ENCODE measurements at places on chromosomes 11 and 22.

DNA sequence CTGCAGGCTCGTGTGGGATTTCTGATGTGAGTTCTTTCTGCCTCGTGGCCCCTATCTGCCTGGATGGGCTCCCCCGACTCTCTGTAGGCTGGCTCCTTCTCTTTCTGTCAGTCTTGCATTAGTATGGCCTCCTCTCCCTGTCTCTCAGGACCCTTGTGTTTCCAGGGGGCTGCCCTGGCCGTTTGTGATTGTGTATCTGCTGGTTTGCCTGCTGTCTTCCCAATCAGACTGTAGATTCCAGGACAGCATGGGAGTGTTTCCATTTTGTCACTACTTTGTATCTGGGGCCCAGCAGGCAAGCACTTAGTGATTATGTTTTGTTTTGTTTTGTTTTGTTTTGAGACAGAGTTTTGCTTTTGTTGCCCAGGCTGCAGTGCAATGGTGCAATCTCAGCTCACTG, 25.6 kb downstream of the SNAP29 start:
- no peak for DNase-seq

- no peak for DNase-seq
These were observed 1.9 kb upstream of the OR51B4 start for GRCh38 chr11:5303626-5304025.

GRCh38 chr11:16749666-16750065, 11.2 kb downstream of the C11orf58 start:
- no peak for DNase-seq

DNA sequence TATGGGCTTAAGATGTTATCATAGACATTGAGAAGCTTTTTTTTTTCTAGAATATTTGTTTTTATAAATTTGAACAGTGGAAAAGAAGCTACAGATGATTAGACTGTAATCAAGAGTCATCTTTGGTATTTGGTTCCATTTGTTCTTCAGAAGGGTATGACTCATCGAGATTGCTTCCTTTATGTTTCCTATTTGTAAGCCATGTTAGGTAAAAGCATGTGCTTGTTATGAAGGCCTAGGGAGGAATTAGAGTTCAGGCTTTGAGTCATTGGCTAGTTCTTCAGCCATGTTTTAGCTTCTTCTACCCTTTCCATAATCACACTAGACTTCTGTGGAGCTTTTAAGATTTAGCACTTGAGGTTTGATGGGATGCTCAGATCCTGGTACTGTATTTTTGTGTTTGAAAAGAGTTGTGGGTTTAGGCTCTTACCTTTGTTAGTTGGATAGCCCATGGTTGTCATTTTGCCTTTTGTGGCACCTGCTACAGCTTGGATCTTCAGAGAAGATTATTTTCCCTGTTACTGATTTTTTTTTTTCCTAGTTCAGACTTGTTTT, 44.3 kb downstream of the POLD3 start:
- no peak for DNase-seq

DNA sequence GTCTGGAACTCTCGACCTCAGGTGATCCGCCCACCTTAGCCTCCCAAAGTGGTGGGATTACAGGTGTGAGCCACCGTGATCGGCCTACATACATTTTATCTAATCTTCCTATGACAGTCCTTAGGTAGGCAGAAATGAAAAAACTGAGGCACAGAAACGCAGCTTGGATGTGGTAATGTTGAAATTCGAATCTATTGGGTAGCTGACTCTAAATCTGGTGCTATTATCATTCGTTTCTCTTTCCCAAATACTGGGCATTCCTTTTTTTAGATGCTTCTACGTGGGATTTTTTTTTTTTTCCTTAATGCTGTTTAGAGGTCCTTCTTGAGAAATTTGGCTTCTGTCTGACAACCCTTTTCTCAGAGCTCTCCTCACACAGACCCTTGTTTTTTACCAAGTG, 41.5 kb downstream of the FCHSD2 start:
- no peak for DNase-seq

DNA sequence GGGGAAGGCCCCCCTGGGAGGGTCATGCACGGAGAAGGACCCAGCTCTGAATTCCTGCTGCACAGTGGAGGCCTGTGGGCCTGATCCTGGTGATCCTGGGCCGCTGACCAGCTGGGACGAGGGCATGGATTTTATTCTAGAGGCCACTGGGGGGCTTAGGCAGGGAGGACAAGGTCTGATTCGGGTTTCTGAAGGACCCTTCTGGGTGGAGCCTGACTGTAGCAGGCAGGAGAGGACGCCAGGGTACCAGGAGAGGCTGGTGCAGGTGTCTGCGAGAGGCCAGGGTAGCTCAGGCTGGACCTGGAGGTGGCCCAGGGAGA, 31.3 kb downstream of the MPPED1 start:
- no peak for DNase-seq

- no peak for DNase-seq
These were observed 118.1 kb downstream of the MPPED1 start for GRCh38 chr22:43529934-43530333.

DNA sequence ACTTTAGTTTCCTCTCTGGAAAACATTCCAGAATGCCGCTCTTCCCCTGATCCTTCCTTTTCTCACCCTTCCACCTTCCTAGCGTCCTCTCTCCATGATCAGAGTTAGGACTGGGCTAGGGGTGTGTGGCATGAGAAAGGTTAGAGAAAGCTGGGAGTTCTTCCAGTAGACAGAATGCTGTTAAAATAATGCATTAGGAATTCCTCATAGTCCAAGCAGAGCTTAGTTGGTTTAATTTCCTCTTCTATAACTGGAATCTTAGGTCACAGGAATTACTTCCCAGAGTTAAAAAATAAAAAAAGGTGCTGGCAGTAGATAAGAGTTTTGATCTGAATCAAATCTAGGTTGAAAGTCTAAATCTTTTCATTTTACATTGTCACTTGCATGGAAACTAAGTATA, 37.2 kb upstream of the ADORA2A start:
- DNase-seq = no peak

GRCh38 chr11:134228625-134229024, 4.2 kb downstream of the VPS26B start:
- DNase-seq = no peak

DNA sequence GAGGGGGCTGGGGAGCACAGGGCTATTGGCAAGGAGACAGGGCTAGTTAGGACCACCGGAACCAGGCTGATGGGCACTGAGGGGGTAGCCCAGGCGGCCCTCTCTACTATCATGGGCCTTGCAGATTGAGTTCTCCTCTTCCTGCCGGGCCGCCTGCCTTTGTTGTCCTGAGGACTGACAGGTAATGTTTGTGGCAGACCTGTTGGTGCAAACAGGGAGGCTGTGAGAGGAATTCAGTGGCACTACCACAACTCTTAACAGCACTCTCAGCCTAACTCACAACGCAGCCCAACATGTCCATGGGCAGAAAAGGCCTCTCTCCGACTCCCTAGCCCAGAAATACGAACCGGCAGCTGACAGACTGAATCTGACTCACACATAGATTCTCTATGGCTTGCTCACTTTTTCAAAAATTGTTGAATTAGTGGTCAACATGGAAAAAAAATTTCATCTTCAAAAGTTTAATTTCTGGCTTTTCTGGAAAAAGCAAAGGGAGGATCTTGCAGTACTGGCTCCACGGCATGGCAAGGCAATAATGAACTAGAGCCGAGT, 11.4 kb downstream of the KCNJ5 start:
- DNase-seq = no peak

DNA sequence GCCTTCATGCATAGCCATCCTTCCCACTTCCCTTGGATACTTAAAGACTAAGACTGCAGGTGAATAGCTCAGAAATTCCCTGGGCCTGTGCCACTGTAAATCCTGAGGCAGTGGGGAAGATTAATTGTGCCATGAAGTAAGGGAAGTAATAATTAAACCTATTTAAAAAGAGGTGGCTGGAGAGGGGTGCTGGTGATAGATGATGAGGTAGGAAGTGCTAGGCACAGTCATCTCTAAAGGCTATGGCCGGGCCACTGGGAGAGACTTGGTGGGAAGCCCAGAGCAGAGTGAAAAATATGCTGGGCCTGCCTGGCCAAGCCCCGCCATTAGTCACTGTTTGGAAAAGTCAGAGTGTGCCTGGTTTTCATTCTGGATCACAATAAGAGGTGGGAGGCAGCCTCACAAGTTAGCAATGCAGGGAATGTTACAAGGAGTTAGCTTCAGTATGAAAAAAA, 197.2 kb upstream of the PITPNB start:
- no peak for DNase-seq

- no peak for DNase-seq
These were observed 42.9 kb downstream of the IRAG1 start for GRCh38 chr11:10650630-10651029.

- no peak for DNase-seq
These were observed 321.0 kb downstream of the DDX10 start for GRCh38 chr11:108985945-108986279.

DNA sequence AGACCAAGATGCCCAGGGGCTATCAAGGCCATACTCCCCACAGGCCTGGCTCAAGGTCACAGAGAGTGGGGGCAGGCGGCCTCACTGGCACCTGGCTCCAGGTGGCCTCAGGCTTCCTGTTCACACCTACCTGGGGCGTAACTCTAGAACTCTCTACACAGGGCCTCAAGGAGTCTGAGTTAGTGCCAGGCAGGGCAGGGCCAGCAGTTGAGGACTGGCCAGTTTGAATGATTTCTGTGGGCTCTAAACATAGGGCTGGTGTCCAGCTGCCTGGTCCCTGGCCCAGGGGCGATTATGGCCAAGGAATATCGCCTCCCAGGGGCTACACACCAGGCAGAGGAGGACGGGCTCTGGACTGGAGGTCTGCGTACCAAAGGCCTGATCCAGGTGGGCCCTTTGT, 79.2 kb downstream of the WNT7B start:
- no peak for DNase-seq

DNA sequence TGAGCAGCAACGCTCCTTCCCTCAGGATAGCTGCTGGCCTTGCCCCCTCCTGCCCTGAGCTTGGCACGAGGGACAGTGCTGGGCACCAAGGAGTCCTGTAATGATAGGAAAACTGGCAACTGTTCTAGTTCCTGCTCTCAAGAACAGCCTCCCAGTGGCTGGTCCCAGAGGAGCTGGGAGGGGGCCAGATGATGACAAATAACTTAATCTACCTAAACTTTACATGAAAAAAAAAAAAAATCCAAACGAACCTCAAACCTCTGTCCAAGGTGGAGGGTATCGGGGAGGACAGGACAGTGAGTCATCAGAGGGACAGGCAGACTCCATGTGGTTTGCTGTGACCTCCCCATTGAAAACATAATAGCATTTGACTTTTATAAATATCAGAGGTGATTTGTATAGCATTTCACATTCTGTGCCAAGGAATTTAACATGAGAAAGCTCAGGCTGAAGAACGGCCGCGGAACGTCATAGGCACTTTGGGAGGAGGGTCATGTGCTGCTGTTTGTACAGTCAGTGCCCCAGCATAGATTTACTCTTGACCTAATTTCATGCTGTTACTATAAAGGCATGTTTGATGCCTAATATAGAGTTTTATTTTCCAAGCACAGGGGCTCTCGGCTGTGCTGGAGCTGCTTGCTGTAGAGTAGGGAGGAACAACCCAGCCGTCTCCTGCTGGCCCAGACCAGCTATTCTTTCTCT, 98.2 kb upstream of the NNMT start:
- DNase-seq = no peak

DNA sequence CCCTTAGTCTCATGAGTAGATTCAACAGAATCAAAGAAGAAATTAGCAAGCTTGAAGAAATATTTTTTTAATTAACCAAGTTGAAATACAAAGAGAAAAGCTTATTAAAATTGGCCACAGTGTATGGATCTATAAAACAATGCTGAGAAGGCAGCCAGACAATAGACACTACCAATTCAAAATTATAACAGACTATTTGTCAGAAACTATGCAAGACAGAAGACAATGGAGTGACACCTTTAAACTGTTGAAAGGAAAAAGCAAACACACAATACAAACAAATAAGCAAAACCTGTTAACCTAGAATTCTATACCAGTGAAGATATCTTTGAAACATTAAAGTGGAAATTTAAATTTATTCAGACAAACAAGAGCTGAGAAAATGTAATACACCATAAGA, 225.4 kb downstream of the CASP12 start:
- DNase-seq = no peak

GRCh38 chr22:40346185-40347118, at the start of gene ADSL:
ADSL (plus strand) TSS chr22:40346500; CDS start chr22:40346559, 59 bp downstream.
- DNase-seq = peak; percentile 82

DNA sequence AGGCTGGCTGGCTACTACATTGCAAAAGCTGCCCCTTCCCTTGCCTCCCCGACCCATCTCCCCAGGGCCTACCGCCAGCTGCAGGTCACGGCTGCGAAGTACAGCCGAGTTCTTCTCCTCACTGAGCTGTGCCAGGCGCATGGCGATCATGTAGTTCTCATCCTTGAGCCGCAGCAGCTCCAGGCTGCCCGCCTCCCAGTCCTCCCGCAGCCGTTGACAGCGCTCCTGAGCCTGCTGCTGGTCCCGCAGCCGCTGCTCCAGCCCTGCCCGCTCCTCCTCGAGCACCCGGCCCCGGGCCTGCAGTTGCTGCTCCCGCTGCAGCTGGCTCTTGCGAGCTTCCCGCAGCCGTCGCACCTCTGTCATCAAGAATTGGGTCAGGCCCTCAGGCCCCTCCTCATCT, 3.3 kb downstream of the CARD10 start:
- DNase-seq = no peak

DNA sequence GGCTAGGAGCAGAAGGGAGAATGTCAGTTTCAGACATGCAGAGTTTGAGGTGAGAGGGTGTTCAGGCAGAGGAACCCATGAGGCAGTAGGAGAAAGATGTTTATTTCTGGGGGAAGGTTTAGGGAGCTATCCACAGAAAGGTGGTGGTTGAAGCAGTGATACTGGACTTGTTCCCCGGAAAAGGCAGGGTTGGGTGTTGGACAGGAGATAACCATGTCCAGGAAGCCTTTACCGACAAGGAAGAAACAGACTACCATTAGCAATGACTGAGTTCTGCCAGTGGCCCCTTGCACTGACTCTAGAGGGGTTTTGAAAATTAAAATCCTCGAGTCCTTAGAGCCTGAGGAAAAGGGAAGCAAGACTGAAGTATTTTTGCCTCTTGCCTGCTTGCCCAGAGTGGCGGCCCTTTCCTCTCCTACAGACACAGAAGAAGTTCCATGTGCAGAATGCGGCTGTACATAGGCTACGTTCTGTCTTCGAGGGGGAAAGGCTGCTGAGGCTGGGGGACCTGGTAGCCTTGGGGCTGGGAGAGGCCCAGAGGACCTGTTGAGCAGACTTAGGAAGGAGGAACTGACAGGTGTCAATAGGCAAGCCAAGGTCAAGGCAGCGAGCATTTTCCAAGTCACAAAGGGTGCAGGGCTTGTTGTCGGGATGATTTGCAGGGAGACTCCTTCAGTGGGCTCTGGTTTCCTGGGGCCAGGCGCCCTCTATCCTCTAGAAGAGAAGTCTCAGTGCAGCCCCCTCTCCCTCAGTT, 146.7 kb downstream of the LDLRAD3 start:
- DNase-seq = no peak

DNA sequence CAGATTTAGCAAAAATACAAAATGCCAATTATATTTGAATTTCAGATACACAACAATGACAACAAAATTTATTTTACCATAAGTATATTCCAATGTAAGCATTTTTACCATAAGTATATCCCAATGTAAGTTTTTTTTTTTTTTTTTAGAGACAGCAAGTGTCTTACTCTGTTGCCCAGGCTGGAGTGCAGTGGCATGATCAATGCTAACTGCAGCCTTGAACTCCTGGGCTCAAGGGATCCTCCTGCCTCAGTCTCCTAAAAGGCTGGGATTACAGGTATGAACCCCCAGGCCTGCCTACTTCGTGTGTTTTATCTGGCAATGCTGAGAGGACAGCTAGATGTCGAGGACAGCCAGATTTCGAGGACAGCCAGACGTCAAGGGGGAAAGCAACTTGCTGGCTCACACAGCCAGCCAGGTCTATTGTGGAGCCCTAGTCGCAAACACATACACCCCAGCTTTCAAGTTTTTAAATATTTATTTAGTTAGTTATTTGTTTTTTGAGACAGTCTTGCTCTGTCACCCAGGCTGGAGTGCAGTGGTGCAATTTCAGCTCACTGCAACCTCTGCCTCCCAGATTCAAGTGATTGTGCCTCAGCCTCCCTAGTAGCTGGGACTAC, 1.1 kb upstream of the SERPING1 start:
- DNase-seq = no peak
